ENCODE measurements at places on chromosomes 11 and 22.
A peak's percentile ranks its signal among the peaks of the same experiment; 100 is the strongest.

- DNase-seq = no peak
These were observed 16.3 kb downstream of the NPAT start for GRCh38 chr11:108206171-108206570.

GRCh38 chr22:42169055-42169469, 38.5 kb upstream of the CYP2D6 start:
- no peak for DNase-seq

- DNase-seq = peak; percentile 45
These were observed 244.7 kb downstream of the ETS1 start for GRCh38 chr11:128342511-128343134.

GRCh38 chr11:27116684-27117083, 76.1 kb downstream of the BBOX1 start:
- no peak for DNase-seq

- no peak for DNase-seq
These were observed 27.8 kb downstream of the WEE1 start for GRCh38 chr11:9601037-9601875.

DNA sequence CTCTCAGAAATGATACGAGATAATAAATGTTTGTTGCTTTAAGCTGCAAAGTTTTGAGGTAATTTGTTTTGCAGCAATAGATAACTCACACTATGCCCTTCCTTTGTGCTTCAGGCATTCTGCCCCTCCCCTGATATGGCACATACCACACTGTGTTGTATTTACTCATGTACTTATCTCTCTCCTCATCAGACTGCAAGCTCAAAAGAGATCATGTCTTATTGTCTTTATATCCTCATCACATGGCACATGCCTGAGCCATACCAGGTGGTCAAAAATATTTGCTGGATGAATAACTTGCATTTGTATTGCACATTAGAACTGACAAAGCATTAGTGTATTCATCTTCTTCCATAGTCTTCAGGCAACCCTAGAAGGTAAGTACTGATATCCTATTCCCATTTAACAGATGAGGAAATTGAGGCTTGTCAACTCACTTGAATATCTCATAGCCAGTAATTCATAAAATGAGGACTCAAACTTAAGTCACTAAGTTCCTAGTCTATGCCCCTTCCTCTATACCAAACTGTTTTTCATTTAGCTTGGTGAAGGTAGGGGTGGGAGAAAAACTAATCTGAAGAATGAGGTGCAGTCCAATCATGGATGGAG, 83.9 kb upstream of the EED start:
- DNase-seq = no peak

- DNase-seq = no peak
These were observed 48.5 kb downstream of the MS4A13 start for GRCh38 chr11:60563553-60564235.

GRCh38 chr22:43782448-43782847, 29.7 kb downstream of the EFCAB6 start:
- DNase-seq = no peak

DNA sequence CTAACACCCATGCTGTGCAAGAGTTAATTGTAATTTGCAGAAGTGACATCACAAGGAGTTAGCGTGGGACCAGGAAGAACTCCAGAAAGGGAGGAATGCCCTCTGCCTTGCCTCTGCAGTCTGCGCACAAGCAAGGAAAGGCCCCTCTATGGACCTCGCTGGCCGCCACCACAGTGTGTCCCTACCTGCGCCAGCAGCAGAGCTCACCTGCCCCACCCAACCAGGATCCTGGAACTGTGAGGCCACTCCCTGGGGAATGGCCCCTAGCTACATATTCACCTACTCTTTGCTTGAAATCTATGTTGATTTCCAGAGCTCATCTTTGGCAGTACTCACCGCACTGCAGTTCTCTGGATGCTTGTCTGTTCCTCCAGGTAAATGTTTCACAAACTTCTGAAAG, 72.0 kb upstream of the MTNR1B start:
- DNase-seq = no peak

GRCh38 chr11:119361056-119361787, 14.7 kb upstream of the MFRP start:
- DNase-seq = peak; percentile 48

DNA sequence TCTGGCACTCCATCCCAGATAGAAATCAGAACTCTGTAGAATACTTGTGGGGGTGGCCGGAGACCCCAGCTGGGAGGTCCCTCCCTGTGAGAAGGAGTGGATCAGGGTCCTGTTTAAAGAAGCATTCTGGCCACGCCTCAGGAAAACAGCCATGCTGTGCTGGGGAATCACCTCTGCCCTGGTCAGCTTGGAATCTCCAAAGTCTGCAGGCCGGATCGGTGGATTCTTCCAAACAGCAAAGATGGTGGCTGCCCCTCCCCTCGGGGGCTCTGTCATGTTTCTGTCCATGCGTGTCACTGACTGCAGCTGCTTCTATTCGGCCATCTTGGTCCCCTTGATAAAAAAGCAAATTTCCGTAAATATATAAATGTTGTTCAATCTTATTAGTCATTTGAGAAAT, 365.9 kb downstream of the JRKL start:
- DNase-seq = no peak

DNA sequence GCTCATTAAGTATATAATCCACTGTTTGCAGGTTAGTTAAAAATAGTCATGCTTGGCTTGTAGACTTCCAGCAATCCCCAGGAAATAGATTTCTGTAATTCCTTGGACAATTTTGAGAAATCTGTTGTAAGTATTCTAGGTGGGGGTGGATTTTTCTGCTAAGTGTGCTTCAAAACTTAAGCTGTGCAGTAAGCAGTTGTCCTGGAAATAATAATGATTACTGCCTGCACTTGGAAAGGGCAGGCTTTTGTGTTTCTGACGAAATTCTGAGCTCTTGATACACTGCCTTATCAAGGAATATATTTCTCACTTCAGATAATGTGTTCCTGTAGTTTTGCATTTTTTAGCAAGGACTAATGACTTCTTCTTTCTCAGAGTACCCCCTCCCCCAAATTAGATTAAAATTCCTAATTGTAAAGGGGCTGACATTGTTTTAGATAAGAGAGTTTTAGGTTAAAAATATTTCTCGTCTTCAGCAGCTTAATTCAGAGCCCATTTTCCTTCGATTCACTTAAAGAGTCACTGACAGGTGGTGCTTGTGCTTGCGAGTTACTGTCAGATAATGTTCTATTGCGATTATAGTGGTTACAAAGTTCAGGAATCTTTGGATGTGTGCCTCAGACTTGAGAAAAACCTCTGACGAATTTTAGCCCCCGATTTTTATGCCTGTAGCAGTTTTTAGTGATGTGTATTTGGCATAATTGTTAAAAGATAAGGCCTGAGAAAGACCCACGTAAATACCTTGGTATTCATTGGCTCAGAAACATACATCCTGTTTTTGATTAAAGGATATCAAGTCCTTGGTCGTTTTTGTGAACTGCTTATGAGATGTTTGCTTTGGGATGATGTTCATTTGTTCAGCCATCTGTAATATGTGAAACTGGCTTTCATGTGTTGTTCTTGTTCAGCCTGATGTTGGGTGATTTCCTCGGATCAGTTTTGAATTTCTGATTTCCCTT, 120.5 kb downstream of the HIPK3 start:
- DNase-seq = no peak

DNA sequence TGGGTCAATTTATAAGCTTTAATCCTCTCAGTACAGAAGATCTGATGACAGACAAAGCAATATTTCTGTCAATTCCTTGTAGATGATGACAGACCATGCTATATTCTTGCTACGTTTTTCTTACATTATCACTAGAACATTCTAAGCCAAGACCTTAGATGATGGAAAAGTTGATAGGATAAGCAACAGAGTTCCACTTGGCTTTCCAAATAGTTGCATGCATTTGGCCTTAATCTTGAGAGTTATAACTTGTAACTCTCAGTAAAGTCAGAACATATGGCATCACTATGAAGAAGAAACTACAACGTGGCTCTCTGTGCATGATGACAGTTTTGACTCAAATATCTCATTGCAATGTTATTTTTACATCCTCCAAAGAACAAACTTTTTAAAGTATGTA, 544.3 kb upstream of the LRRC4C start:
- DNase-seq = no peak

DNA sequence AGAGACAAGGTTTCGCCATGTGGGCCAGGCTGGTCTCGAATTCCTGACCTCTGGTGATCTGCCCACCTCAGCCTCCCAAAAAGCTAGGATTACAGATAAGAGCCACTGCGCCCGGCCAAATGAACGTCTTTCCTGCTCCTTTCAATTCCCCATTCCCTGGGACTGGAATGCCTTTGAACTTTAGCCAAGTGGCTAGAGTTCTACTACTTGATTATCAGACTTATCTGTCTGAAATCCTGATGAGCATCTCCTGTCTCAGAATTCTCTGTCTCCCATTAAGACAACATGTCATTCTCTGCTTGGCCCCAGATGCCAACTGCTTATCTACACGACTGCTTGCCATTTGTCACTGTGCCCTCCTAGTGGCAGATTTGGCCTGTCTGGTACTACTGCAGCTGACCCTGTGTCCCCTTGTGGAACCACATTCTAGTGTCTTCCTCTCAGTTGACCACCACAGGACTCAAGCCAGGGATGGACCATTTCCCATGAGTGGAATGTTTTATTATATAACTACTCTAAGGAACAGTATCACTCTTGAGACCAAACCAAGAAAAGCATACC, 33.1 kb upstream of the IPO7 start:
- no peak for DNase-seq

DNA sequence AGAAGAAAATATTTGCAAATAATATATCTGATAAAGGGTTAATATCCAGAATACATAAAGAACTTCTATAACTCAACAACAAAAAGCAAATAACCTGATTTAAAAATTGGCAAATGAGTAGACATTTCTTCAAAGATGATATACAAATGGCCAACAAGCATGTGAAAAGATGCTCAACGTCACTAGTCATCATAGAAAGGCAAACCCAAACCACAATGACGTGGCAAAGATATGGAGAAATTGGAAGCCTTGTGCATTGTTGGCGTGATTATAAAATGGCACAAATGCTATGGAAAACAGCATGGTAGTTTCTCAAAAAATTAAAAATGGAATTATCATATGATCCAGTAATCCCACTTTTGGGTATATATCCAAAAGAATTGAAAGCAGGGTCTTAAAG, 466.3 kb downstream of the TBC1D22A start:
- no peak for DNase-seq

DNA sequence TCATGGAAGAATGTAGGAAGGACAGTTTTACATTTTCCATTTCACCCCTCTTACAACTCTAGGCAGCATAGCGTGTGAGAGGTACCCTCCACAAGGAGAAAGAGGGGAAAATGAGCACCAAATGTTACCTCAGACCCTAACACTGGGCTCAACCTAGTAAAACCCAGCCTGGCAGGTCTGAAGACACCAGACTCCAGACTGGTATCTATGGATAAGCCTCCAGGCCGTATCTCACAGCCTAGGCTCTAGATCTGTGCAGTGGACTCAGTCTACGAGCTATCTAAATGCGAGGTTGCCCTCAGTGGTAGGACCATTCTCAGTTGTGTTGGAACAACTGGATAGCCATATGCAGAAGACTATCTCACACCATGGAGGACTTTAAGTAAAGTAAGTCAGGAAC, 10.5 kb downstream of the TRIM5 start:
- no peak for DNase-seq

DNA sequence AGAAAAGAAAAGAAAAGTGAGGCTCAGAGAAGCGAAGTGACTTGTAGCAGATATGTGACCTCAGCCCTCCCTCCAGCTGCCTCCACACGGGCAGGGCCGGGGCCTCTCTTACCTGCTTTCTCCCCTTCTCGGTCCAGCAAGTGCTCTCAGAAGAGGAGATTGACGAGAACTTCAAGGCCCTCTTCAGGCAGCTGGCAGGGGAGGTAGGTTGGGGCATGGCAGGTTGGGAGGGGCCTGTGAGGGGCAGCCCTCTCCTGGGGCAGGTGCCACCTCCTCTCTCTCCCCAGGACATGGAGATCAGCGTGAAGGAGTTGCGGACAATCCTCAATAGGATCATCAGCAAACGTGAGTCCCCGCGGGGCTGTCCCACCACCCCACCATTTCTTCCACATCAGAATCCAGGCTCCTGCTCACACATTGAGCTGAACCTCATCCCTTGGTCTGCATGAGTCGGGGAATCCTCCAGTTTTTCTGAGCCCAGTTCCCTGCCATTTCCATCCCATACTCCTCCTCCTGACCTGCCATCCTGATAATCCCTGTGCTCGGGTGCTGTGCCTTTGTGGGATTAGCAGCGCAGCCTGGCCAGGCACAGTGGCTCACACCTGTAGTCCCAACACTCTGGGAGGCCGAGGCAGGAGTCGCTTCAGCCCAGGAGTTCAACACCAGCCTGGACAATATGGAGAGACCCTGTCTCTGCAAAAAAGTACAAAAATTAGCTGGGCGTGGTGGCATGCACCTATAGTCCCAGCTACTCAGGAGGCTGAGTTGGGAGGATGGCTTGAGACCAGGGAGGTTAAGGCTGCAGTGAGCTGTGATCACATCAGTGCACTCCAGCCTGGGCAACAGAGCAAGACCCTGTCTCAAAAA, 26.4 kb downstream of the CAPN1 start:
- DNase-seq = no peak

GRCh38 chr11:100830978-100831732, 144.1 kb downstream of the ARHGAP42 start:
- no peak for DNase-seq

GRCh38 chr11:111429066-111429506, 50.0 kb upstream of the POU2AF1 start:
- DNase-seq = no peak

DNA sequence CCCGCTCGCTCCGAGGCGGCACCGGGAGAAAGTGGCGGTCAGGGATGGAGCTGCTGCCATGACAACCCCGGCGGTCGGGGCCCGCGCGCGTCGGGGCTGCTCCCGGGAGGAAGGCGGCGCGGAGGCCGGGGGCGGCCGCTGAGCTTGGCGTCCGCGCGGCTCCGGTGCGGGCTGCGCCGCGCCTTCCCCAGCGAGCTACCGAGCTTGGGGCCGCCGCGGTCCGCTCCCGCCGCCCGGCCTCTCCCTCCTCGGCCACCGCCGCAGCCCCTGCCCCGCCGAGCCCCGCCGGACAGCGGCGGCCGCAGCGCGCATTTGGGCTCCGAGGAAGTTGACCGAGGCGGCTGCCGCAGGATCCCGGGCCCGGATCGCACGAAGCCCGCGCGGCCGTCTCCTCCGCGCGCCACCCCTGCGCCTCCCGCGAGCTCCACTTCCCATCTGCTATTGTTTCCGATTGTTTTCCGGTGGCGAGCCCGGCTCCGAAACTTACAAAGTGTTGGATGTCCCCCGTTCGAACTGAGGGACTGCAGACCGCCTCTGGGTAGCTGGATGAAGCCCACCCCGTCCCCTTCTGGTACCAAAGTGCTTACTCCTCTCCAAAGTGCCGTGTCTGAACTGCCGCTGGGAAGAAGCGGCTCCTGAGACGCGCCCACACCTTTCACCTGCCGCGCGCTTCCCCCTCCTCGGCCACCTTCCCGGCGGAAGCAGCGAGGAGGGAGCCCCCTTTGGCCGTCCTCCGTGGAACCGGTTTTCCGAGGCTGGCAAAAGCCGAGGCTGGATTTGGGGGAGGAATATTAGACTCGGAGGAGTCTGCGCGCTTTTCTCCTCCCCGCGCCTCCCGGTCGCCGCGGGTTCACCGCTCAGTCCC, 540.3 kb downstream of the NTM start:
- no peak for DNase-seq

- peak; percentile 69 for DNase-seq
These were observed 19.9 kb downstream of the PACSIN2 start for GRCh38 chr22:42994917-42995562.

- DNase-seq = no peak
These were observed 46.4 kb downstream of the PAX6 start for GRCh38 chr11:31764766-31765165.

All from BJ (cell line).